ENCODE measurements at places on chromosomes 11 and 22. TPM values are rescaled to one million over a fixed set of nuclear protein-coding genes. Genes with fewer than 3 reads are reported as not detected.

DNA sequence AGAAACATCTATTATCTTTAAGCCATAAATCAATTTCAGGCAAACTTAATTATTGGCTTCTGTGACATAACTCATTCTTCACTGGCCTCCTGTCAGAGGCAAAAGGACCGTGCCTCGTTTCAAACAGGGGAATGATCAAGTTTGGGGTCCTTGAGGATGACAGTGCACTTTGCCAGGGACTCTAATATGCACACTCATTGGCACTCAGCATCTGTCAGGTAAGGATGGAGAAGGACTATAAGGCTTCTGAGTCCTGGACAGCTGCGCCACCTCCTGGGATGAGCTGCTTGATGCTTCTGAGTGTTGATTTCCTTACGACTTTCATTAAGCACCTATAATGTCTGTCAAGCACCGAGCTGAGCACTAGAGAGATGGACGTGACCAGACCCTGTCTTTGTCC, 20.2 kb downstream of the BPIFC start:
- H3K27ac ChIP-seq, result no peak overlapping the region
- no peaks in the 10 kb centered on the region for H3K36me3 ChIP-seq
- peaks cover 4% of the 10 kb centered on the region for H3K4me1 ChIP-seq
- H3K4me3 ChIP-seq, result no peak overlapping the region

The FAM111A gene
- total RNA-seq, result 26.3 TPM

The BATF2 gene
- 1.3 TPM for total RNA-seq

- H3K27ac ChIP-seq, result peak overlapping the region; percentile 95
- H3K4me1 ChIP-seq, result peaks cover 13% of the 10 kb centered on the region
- peak; percentile 78 for DNase-seq
- H3K27me3 ChIP-seq, result no peaks in the 10 kb centered on the region
- peaks cover 6% of the 10 kb centered on the region for H3K36me3 ChIP-seq
Observed at GRCh38 chr11:37988031-37988430, 1390.0 kb upstream of the RAG2 start.

- peaks cover 10% of the 10 kb centered on the region for H3K36me3 ChIP-seq
- no peak overlapping the region for H3K4me3 ChIP-seq
- H3K4me1 ChIP-seq, result peaks cover 16% of the 10 kb centered on the region
- H3K27ac ChIP-seq, result no peak overlapping the region
Observed at GRCh38 chr11:116906479-116906878, 69.1 kb upstream of the APOA1 start.

Measured in MCF 10A (cell line).